ENCODE measurements at places on chromosomes 3 and 15.

DNA sequence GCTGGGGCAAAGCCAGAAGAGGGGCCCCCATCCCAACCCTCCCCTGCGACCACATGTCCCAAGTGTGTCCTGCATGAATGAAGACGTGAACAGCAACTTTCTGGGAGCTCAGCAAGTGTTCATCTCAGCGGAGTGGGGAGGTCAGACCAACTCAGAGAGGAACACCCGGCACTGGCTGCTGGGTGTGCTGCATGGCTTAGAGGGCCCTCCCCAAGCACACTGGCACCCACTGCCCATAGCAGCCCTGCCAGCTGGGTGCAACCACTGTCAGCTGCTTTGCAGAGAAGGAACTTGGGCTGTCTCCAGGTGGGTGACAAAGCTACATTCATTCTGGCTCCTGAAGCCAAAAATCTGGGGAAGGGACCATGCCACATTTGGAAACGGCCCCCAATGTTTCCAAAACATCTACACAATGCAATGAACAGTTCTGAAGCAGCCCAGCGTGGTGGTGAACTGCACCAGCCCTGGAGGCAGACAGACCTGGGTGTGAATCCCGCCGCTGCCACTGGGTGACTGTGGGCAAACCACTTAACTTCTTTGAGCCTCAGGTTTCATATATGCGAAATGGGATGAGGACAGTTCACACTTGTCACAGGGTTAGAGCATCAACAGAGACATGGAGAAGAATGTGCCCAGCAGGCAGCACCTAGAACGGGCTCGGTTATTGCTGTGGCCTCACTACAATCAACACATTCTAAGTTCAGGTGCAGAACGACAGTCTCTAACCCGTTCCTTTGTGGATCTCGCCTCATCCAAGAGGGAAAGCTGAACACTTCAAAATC is 145.4 kb downstream of the NUP210 start:
- no peak for DNase-seq

DNA sequence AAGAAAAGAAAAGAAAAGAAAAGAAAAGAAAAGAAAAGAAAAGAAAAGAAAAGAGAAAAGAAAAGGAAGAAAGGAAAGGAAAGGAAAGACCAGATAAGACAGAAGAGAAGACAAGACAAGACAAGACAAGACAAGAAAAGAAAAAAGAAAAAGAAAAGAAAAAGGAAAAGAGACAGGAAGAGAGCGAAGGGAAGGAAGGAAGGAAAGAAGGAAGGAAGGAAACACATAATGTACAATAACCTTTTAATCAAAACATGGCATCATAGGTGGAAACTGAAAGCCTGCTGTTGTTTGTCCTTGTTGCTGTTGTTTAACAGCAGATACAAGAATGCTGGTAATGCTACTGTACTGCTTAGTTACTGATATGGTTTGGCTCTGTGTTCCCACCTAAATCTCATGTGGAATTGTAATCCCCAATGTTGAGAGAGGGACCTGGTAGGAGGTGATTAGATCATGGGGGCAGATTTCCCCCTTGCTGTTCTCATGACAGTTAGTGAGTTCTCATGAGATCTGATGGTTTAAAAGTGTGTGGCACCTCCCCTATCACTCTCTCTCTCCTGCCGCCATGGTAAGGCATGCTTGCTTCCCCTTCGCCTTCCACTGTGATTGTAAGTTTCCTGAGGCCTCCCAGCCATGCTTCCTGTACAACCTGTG is 67.3 kb downstream of the MCF2L2 start:
- DNase-seq, result no peak

DNA sequence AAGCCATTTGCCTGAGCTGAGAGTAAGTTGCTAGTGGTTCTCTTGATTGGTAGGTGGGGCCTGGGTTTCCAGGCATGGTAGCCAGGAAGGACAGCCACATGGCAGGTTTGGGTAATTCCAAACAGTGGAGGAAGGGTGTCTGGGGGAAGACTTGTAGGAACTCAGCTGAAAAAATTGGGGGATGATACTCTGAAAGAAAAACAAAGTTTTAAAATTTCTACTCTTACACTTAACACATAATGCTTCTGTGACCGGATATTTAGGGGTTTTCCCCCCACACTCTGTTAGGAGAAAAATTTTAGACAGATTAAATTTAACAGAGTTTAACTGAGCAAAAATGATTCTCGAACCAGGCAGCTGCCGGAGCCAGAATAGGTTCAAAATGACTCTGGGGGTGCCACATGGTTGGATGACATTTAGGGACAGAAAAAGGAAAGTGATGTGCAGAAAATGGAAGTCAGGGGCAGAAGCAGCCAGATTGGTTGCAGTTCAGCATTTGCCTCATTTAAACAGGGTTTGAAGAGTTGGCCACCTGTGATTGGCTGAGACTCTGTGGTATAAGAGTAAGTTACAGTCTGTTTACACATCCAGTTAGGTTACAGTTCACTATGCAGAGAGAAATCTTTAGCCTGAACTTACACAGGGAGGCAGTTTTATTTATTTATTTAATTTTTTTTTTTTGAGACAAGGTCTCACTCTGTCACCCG is 8.1 kb downstream of the B2M start:
- peak; percentile 85 for DNase-seq

GRCh38 chr3:102450976-102451375 is 16.2 kb downstream of the ZPLD1 start:
- DNase-seq, result no peak

GRCh38 chr3:188446014-188446413 is 292.1 kb downstream of the LPP start:
- no peak for DNase-seq

- peak; percentile 56 for DNase-seq
Measured at GRCh38 chr3:183513046-183513706, 42.3 kb downstream of the KLHL6 start.

DNA sequence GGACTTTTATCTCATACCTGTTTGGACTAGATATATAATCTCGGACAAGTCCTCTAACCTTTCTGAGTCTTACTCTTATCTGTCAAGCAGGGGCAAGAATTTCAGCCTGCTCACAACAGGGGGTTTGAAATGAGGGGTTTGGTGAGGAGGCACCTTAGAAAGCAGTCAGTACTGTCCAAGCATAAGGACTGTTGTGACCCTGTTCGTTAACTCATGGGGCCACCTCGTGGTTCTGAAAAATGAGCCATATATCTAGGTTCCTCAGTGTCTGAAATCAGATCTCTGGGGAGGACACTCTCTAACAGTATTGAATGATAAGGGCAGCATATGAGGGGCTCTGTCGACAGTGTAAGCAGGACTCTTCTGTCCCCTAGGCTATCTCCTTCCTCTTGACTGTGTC is 7.2 kb upstream of the TIMP4 start:
- no peak for DNase-seq

DNA sequence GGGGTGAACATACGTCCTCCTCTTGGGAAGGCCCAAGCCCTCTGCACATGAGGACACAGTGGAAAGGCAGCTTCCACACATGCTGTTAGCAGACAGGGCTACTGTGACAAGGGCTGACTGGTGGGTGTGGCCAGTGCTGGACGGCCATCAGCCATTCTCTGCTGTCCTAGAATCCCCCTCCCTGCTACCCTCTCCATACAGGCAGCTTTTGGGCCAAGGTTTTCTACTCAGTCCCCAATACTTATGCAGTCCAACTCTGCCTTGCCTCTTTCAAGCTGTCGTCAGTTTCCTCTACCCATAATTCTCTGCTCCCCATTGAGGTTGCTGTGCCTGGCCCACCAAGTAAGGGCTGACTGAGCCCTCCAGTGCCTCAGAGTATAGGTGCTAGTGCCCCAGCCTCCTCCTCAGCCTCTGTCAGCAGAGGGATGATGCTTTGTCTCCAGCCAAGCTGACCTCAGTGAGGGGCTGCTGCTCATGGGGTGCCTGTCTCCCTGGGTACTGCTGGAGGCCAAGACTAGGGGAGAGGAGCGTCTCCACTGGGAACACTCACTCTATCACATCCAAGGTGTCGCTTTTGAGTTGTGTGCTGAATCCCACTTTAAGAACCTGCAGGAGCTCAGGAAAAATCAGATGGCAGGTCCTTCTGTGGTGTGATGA is 2.8 kb downstream of the LOXL1 start:
- no peak for DNase-seq

DNA sequence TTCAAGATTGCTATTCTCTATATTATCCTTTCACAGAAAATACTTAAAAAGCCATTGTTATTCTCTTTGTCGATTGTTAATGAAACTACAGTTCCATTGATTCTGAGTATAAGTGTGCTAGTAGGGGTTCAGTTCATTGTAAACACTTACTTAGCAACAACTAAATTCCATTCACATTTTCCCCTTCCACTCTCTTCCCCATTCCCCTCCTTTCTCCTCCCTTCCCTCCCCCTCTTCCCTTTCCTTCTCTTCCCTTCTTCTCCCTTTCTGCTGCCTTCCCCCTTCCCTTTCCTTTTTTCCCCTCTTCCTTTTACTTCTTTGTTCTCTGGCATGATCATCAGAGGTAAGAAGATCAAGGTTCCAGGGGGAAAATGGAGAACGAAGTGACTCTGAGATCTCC is 21.3 kb upstream of the RIOX2 start:
- no peak for DNase-seq

DNA sequence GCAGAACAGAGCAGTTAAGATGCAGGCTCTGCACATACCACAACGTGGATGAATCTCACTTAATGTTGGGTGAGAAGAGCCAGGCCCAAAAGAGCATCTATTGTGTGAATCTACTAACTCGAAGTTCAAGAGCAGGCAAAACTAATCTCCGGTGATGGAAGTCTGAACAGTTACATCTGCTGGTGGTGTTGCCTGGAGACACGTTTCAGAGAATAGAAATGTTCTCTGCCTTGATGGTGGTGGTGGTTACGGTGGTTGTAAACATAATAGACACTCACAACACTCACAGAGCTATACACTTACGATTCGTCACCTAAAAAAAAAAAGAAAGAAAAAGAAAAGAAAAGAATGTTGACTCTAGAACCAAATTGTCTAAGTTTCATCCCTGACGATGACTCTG is 86.8 kb downstream of the LIPC start:
- no peak for DNase-seq

DNA sequence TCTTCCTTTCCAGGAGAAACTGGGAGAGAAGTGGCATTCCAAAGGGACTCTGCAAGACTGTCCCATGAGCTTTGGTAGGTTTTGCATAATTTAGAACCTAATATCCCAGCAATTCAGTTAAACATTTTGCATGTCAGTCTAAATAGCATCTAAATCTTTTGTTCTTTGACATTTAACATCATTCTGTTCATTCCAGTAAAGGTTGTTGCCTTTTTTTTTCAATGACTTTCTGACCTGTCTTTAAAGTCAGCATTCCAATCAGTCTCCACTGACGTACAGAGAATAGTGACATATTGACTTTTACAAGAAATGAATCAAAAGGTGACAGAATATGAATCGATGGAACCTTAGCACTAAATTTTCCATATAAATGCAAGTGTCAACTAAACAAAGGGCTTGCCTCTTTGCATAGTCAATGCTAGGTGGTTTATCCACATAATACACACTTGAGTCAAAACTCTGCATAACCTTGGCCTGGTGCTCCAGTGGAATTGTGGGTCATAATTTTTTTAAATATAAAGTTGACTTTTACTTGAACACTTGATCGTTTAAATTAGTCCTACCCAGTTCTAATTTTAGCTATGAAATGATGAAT is 370.1 kb downstream of the CNTN6 start:
- DNase-seq, result no peak

GRCh38 chr3:102233881-102234280 is 200.9 kb upstream of the ZPLD1 start:
- no peak for DNase-seq

DNA sequence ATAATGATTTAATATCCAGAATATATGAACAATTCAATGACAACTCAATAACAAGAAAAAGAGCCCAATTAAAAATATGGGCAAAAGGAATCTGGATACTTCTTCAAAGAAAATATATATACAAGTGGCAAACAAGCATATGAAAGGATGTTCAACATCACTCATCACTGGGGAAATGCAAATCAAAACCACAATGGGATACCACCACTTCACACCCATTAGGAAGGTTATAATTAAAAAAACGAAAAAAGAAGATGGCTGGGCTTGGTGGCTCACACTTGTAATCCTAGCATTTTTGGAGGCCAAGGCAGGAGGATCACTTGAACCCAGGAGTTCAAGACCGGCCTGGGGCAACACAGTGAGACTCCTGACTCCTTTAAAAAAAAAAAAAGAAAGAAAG is 4.1 kb downstream of the CCDC12 start:
- DNase-seq, result no peak

- no peak for DNase-seq
Measured at GRCh38 chr3:156751461-156752025, 74.6 kb upstream of the LEKR1 start.

- DNase-seq, result no peak
Measured at GRCh38 chr15:101250341-101250831, 1.5 kb downstream of the CHSY1 start.

- no peak for DNase-seq
Measured at GRCh38 chr15:75483961-75484360, 32.5 kb upstream of the SIN3A start.

- DNase-seq, result no peak
Measured at GRCh38 chr3:126340943-126341754, 16.1 kb downstream of the KLF15 start.

DNA sequence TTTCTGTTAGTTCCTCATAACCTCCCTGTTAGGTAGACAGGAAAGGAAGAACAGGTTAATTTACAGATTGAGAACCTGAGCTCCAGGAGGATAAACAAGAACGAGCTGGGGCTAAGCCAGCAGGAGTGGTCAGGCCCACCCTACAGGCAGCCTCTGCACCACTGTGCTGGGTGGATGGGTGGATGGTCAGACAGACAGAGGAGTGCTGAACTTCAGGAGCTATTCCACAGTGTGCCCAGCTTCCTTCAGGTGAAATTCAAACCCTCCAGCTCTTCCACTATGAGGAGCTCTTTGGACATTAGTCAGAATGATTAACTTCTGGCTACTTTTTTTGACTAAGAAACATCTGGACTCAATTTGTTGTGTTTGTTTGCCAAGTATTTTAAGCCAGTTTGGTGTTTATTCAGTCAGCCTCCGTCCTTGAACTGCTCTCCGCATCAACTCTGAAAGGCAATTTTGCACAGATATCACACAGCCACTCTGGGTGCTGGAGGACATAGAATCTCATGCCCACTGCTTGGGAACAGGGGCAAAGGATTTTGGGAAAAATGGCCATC is 361.9 kb downstream of the CLSTN2 start:
- no peak for DNase-seq

- DNase-seq, result no peak
Measured at GRCh38 chr3:125072749-125073389, 17.1 kb upstream of the HEG1 start.

DNA sequence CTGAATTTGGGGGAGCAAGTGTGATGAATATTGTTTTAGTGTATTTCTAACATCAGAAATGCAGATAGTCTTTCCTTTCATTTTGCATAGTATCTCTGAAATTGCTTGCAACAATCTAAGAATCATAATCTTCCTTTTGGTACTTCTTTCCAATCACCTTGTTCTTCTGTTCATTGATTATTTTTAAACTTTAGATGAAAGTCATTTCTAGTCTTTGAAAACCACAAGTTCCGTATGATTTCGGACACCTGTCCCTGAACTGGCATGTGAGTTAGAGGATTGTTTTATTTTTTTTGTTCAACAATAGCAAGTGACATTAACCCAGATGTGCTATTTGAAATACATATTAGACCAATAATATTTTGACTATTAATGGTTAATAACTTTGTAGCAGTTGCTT is 329.7 kb downstream of the UNC13C start:
- no peak for DNase-seq
